Left lobe of liver (tissue), 2 donors: ENCODE measurements at places on chromosomes 1 and 21.

GRCh38 chr1:30416221-30416820, 307.1 kb downstream of the MATN1 start:
- no peak for DNase-seq

DNA sequence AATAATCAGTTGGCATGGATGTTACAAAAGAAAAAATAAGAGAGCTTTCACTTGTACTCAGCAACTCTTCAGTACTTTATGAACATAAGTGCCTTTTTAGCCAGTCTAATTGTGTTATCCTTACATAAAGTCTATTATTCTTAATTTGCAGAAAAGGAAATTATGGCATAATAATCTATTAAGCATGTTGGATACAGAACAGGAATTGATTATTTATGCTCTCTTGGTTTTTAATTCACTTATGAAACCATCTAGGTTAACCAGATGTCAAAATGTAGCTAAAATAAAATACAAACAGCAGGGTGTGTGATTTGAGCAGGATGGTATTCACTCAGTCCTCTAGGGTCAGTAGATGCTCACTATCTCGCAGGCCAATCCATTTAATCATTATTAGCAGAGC, 79.7 kb downstream of the PLPPR5 start:
- no peak for DNase-seq

DNA sequence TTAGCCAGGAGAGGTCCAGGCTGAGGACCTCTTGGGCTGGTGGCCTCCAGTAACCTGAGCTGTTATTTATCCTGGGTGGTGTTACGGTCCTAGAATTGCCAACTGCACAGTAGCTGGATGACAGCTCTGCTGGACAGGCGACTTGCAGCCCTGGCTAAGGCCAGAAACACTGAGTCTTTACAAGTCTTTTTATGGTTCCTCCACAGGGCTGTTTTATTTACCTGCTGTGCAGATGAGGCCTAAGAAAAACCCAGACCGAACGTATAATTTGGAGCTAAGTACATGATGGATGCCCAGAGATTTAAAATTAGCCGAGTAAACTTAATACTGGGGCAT, 30.4 kb upstream of the LRRC38 start:
- DNase-seq, result no peak

GRCh38 chr1:42793824-42794223, 9.0 kb downstream of the TMEM269 start:
- no peak for DNase-seq

DNA sequence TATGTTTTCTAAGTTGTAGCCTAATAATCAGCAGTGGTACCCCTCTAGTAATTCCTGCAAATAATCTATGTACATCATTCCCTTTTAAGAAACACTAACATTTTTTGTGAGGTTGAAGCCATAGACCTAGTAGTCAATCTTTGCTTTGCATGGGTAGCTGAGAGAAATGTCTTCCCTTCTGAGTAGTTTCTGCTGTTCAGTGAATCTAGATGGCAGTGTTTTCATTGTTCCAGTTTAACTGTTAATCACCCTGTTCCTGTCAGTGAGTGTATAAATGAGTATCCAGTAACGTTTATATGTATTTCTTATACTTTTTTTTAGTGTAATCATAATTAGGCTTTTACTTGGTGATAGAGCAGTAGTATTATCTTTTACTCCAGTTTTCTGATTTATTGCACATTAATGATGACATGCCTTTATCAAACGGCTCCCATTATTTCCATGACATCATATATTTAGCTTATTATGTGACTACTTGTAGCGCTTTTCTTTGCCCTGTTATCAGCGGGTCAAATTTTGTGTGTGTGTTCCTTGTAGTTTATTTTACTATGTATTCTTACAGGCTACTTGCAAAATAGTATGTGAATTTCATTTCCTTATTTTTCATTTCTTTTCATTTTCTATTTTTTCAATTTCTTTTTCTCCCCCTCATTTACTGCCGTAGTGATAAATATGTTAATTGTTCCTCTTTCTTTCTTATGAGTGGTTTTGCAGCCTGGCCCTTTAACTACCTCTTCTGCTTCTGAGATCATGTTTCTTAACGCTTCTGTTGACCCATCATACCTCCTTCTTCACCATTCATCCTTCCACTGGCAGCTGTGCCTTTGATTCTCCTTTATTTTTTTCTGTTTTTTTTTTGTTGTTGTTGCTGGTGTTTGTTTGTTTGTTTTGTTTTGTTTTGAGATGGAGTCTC, 18.8 kb downstream of the CEP350 start:
- DNase-seq, result no peak

DNA sequence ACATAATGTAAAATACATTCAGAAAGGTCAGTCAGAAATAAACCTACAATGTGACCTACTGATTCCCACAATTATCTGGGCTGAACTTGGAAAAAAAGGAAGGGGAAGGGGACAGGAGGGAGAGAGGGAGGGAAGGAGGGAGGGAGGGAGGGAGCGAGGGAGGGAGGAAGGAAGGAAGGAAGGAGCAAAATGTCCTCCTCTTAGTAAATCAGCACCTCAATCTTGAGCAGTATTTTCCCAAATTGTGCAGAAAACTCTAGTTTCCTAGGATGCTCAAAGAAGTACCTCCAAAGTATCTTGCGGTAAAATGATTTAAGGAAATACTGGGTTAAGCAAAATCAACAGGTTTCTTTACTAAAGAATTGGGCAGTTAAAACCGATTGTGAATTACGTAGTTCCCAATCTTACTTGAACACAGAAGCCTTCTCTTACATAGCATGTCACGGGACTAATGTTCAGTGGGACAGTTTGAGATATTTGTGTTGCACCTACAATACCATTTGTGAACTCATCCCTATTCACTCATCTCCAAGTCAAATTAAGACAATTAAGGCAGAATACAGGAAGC, 51.0 kb upstream of the ASPM start:
- DNase-seq, result no peak

GRCh38 chr1:53658489-53659230, 80.3 kb downstream of the GLIS1 start:
- no peak for DNase-seq

- no peak for DNase-seq
Observed at GRCh38 chr1:225374996-225375395, 52.8 kb downstream of the LBR start.

- no peak for DNase-seq
Observed at GRCh38 chr1:208202333-208202995, 41.7 kb downstream of the PLXNA2 start.

- no peak for DNase-seq
Observed at GRCh38 chr1:156388174-156389137, 19.4 kb downstream of the RHBG start.

DNA sequence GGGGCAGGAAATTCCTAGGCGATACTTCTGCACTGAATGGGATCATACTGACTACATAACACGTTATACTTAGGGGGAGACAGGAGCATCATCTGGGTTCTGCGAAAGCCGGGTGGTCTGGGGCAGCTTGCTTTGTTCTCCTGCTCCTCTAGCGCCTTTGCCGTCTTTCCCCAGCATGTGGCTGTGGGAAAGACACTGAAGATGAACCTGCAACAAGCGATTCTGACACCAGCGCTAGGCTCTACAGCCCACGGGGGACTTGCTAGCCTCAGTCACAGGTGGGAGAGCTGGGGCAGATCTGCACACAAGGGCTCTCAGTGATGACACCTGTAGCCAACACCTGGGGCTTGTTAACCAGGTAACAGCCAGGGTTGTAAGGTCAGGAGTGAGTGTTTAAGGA, 51.8 kb downstream of the CD46 start:
- no peak for DNase-seq
